Naive thymus-derived CD8-positive, alpha-beta T cell (primary cell): ENCODE measurements at places on chromosomes 7 and 10.

- no peaks in the 10 kb centered on the region for H3K36me3 ChIP-seq
- DNase-seq: no peak
- H3K27ac ChIP-seq: no peak overlapping the region
- H3K4me3 ChIP-seq: no peak overlapping the region
These were observed 262.1 kb downstream of the AHR start for GRCh38 chr7:17560516-17560915.

GRCh38 chr7:134639683-134640279, 6.9 kb upstream of the BPGM start:
- no peaks in the 10 kb centered on the region for H3K27me3 ChIP-seq
- H3K4me3 ChIP-seq: no peak overlapping the region
- H3K4me1 ChIP-seq: peaks cover 11% of the 10 kb centered on the region
- H3K27ac ChIP-seq: no peak overlapping the region
- DNase-seq: no peak

DNA sequence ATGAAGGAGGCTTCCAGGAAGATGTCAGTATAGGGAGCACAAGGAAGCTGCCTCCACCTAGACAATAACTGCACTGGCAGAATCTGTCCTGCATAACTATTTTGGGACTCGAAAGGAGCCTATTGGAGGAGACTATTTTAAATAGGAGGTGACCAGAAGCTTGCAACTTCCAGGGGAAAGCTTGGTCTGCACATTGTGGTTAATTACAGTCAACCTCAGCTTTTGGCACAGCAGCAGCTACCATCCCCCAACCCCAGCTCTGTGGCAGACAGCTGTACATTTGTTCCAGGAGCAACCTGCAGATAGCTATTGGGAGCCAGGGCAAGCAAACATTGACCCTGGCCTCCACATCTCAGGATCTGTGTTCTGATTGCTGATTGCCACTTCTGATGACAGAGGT, 46.3 kb upstream of the NANOS1 start:
- H3K27ac ChIP-seq: no peak overlapping the region
- DNase-seq: no peak
- peaks cover 5% of the 10 kb centered on the region for H3K27me3 ChIP-seq
- no peaks in the 10 kb centered on the region for H3K4me1 ChIP-seq
- H3K36me3 ChIP-seq: no peaks in the 10 kb centered on the region

DNA sequence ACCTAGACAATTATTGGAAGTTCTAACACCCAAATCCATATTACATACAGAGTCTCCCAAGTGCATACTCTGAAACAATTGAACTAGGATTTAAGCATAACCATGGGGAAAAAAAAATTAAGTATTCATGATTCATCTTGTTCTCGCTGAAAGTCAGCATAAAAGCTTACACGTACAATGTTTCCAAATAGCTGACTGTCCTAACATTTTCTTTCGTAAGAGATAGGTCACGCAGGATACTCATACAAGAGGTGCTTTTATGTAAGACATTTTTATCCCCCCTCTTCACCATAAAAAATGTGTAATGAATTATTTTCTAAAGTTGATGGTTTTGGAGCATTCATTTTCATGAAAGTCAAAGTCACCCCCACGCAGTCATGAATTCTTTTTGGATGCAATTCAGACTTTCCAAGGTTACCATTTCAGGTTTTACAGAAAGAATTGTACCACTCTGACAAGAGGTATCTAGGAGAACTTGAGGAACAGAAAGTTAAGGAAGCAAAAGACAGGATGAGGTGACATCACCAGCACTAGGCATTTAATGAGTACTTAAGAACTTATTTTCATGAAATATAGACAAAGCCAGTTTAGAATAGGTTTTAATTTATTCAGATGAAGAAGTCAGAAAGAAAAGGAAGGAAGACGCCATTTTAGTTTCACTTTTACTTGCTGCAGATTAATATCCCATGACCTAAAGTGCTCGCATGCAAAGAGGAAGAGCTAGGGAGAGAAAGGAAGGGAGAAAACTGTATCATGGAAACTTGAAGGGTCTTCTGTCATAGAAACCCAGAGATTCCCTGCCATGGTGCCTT, 55.8 kb downstream of the TMEM26 start:
- H3K4me1 ChIP-seq: peaks cover 12% of the 10 kb centered on the region
- DNase-seq: no peak
- peak overlapping the region; percentile 11 for H3K27ac ChIP-seq
- peak overlapping the region; percentile 87 for H3K4me3 ChIP-seq

DNA sequence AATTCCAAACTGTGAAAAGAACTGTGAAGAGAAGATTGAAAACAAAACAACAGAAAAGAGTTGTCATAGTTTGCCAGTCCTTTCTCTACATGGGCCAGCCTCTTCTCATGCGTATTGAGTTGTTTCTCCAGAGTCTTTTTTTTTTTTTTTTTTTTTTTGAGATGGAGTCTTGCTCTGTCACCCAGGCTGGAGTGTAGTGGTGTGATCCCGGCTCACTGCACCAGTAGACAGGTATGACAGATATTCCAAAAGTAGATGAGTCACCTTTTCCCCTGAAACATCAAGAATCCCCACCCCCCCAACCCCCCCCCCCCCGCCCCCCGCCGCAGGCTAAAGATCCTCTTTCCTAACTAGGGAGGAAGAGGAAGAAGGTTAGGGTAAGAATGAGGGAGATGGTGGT, 15.6 kb upstream of the KMT2C start:
- peaks cover 5% of the 10 kb centered on the region for H3K4me1 ChIP-seq
- H3K4me3 ChIP-seq: no peak overlapping the region
- DNase-seq: no peak
- no peaks in the 10 kb centered on the region for H3K27me3 ChIP-seq

DNA sequence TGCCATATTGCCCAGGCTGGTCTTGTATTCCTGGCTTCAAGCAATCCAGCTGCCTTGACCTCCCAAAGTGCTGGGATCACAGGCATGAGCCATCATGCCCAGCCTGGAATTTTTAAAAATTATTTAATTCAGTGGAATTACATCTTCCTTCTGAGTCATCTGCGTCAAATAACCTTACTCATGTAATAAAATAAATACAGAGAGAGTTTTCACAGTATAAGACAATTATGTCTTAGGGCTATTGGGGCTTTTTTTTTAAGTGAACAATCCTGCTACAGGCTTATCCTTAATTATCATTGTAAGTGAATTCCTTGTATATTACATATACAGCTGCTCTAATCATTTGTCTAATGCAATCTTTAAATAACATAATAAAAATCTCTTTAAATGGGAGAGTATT, 108.3 kb downstream of the MAPK8 start:
- no peak overlapping the region for H3K4me3 ChIP-seq
- no peak overlapping the region for H3K27ac ChIP-seq
- no peak for DNase-seq
- peaks cover 31% of the 10 kb centered on the region for H3K36me3 ChIP-seq

DNA sequence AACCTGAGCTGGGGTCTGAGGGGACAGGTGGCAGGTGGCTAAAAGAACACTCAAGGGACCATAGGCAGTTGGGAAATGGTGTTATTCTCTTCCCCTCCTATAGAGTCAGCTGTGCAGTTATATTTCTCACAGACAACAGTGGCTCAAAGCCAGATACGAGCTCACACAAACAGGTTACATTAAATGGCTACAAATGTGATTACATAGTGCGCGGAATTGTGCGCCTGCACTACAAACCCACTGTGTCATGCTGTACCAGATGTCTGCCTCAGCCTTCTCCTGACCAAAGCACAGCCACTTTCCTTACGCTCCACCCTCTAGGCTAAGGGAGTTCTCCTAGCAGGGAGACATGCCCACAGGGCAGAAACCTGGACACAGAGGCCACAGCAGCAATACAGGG, 387.2 kb downstream of the CNTNAP2 start:
- H3K4me1 ChIP-seq: no peaks in the 10 kb centered on the region
- H3K36me3 ChIP-seq: no peaks in the 10 kb centered on the region
- no peak overlapping the region for H3K4me3 ChIP-seq
- no peak for DNase-seq

DNA sequence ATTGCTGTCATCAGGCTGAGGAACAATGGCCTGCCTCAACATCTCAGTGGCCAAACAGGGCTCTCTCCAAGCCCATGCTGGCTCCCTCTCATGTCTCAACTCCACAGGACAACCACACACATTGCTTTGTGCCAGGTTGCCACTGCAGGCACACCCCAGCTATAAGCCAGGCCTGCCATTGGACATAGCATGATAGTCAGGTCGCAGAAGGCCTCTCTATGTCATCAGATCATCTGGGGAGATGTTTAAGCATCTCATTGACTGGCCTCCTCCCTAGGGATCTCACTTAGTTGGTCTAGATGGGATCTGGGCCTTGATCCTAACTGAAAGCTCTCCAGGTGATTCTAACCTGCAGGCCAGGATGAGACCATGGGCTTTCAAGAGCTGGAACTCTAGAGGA, 257.2 kb downstream of the GRID1 start:
- H3K27me3 ChIP-seq: no peaks in the 10 kb centered on the region
- no peak for DNase-seq
- no peak overlapping the region for H3K27ac ChIP-seq
- H3K4me3 ChIP-seq: no peak overlapping the region

DNA sequence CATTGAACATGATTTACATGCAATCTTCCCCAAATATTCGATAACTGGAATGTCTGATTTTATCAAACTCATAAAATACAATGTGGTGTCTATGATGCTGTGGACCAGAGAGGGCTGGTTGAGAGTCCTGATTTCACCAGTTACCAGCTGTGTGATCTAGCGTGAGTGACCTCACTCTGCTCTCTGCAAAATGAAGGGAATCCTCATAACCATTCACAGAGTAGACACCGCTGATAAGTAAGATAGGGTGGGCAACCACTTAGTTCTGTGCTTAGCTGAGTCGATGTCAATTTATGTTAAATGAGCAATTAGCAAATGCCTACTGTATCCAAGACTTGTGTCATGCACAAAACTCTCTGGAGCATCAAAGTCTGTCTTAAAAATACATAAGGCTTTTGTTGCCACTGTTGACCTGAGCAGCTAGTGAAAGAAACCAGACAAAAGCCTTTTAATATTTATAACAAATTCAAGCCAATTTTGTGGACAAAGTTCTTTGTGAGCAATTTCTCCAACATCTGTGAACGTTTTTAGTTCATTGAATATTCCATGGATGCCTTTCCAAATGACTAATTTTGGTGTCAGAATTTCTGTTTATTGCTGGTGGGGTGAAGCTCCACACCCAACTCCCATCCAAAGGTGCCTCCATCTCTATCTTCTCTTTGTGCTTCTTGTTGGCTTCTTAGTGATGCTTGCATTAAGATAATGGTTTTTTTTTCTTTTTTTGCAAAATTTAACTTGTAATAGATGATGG, 314.2 kb downstream of the ADRA2A start:
- no peaks in the 10 kb centered on the region for H3K4me1 ChIP-seq
- no peak for DNase-seq
- H3K27ac ChIP-seq: no peak overlapping the region
- no peaks in the 10 kb centered on the region for H3K36me3 ChIP-seq
- H3K27me3 ChIP-seq: peaks cover 28% of the 10 kb centered on the region

- H3K4me1 ChIP-seq: peaks cover 45% of the 10 kb centered on the region
- no peak for DNase-seq
- no peak overlapping the region for H3K4me3 ChIP-seq
These were observed 32.8 kb upstream of the ANTXRL start for GRCh38 chr10:46254007-46254383.

DNA sequence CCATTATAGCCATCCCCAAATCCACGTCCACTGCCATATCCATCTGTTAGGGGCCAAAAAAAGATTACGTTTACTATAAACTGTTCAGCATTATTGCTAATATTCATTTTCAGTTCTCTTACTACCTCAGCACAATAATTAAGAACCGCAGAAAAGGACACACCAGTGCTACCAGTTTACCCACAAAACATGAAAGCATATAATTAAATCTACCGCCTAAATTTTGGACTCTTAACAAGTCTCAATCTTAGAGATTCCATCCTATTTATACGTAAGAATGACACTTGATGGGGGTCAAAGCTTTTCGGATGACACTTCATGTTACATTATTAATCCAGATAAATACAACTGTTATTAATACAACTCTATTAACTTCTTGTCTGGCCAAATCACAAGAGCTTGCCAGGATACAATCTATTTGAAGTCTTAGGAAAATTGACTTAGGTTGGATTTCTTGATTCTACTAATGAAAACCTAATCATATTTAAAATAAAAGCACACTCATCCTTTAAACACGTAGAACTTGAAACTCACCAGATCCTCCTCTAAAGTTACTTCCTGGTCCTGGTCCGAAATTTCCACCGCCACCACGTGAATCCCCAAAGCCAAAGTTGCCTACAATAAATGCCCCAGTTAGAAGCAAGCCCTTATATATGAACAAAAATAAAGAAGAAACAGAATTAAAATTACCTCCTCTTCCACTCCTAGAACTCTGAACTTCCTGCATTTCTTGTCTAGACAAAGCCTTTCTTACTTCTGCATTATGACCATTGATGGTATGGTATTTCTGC, 4.5 kb downstream of the HNRNPA2B1 start:
- H3K4me3 ChIP-seq: peak overlapping the region; percentile 78
- H3K4me1 ChIP-seq: peaks cover 68% of the 10 kb centered on the region
- no peak for DNase-seq

GRCh38 chr10:96505150-96506136, 8.3 kb downstream of the TLL2 start:
- peaks cover 13% of the 10 kb centered on the region for H3K27me3 ChIP-seq
- DNase-seq: no peak
- H3K36me3 ChIP-seq: no peaks in the 10 kb centered on the region
- H3K4me3 ChIP-seq: no peak overlapping the region

GRCh38 chr7:71323726-71324125, 191.8 kb downstream of the GALNT17 start:
- no peak overlapping the region for H3K4me3 ChIP-seq
- H3K27me3 ChIP-seq: no peaks in the 10 kb centered on the region
- H3K4me1 ChIP-seq: no peaks in the 10 kb centered on the region
- no peak overlapping the region for H3K27ac ChIP-seq

- H3K27ac ChIP-seq: peak overlapping the region; percentile 43
- H3K4me1 ChIP-seq: peaks cover 10% of the 10 kb centered on the region
- H3K4me3 ChIP-seq: no peak overlapping the region
These were observed 76.5 kb downstream of the JAZF1 start for GRCh38 chr7:28104041-28104541.

- H3K4me3 ChIP-seq: no peak overlapping the region
- no peak for DNase-seq
- peaks cover 16% of the 10 kb centered on the region for H3K27me3 ChIP-seq
- no peak overlapping the region for H3K27ac ChIP-seq
- H3K4me1 ChIP-seq: no peaks in the 10 kb centered on the region
These were observed 141.7 kb upstream of the TMEM72 start for GRCh38 chr10:44769450-44769849.

DNA sequence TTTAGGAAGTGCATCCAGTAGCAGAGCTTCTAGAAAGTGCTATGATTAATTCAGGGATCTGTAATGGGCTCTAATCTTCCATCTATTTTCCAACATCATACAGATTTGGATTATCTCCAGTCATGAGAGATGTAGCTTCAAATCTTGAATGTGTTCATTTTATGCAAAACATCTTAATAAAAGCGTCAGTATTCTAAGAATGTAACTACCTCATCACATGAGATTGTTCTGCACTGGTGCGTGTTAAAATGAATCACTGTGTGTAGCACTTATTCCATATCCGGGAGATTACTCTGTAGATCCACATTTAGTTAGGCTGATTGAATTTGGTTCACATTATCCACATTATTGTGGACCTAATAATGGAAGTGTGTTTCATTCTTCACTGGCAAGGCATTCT, 344.9 kb upstream of the CHRM2 start:
- no peak overlapping the region for H3K4me3 ChIP-seq
- H3K27me3 ChIP-seq: no peaks in the 10 kb centered on the region
- H3K4me1 ChIP-seq: no peaks in the 10 kb centered on the region
- H3K27ac ChIP-seq: no peak overlapping the region
